CD4-positive, alpha-beta T cell treated with Interleukin-15 for 4 hours (primary cell): ENCODE measurements at places on chromosomes 13 and 19.

DNA sequence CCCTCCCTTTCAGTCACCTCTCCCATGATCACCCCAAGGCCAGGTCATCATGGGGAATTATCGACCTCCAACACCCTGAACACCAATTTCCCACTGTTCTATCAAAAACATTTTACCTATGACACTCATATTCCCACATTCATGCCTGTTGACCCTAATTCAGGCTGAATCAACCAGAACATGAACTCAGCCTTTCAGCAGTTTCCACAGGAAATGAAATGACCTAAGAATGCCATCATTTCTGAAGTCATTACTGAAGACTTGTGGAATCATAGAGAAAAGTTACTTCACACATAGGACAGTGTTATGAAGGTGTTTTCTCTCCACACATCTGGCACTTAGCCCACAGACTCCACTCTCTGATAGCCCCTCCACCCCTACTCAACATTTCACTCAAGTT lies 29.9 kb upstream of the FAM124A start:
- no peak for DNase-seq

GRCh38 chr19:33453265-33453664 lies 68.3 kb downstream of the PEPD start:
- no peak for DNase-seq

DNA sequence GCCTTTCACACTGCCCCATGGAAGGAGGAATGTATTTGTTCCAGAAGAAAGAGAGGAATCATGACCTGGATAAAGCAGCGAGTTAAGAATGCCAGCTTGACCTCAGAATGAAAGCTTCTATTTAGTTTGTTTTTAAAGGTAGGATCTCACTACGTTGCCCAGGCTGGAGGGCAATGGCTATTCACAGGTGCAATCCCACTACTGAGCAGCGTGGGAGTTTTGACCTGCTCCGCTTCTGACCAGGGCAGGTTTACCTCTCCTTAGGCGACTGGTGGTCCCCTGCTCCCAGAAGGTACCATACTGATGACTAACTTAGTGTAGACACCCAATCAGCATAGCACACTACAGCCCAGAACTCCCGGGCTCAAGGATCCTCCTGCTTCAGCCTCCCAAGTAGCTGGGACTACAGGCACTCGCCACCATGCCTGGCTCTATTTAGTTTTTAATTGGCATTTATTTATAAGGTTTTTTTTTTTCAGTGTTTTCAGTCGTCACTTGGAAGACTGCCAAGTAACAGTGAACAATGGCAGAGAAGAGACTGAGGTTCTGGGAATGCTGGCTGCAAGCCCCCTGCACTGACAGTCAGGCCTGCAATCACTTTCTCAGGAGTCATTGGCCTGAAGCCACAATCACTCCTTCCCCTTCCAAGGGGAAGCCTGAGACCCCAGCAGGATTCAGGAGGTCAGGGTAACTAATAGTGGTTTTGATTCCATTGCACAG lies 73.1 kb downstream of the EPS15L1 start:
- DNase-seq, result no peak

GRCh38 chr19:31354316-31354715 lies 5.1 kb upstream of the TSHZ3 start:
- no peak for DNase-seq

DNA sequence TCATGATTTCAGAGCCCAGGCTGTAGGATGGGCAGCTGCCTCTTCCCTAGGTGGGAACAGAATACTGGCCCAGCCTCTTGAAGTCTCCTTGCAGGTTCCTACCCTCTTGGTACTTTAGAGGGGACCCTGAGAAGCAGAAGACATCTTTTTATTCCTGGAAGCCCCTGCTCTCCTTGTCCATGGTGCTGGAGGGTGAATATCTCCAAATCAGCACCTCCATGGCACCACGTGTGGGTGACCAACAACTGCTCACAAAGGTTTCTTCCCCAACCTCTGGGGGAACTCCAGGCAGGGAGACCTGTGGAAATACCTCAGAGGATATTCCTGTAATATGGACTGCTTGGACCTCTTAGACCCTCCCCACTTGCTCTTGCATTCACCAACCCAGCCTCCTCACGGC lies 48.1 kb upstream of the TSHZ3 start:
- DNase-seq, result no peak

DNA sequence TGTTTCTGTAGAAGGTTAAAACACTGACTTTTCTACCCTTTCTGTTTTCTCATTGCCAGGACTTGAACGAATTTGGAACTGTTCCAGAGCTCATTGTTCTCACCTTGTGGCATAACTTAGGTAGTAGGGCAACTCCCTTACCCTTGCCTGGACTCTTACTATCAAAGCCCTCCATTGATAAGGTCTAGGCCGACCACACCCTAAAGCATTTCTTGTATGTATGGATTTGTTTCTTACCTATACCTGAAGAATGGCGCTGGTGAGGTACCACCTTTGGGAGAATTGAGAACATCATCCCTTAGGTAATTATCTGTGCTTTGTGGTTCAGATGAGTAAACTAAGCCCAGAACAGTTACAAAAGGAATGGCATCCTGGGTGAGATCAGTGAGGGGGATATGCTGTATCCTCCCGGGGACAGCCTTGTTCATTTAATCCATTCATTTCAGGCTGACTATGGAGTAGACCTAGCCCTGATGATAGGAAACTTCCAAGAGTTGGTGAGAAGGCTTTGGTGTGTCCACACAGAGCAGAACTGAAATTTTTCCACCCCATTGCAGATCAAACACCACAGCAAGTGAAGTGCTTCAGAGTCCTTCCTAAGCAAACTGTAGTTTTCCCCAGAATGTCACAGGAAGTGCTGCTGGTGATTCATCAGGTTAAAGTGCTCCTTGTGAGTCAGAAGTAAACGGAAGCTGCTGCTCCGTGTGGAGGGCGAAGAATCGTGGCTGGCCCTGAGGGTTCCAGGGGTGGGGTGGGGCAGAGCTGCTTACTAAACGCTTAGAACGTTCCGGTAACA lies 113.0 kb downstream of the TEX26 start:
- DNase-seq, result peak; percentile 88

GRCh38 chr13:84433024-84433423 lies 550.8 kb upstream of the SLITRK1 start:
- no peak for DNase-seq

- no peak for DNase-seq
Measured at GRCh38 chr13:79283742-79284141, 122.3 kb downstream of the RBM26 start.

GRCh38 chr19:50728084-50728737 lies 5.0 kb downstream of the CLEC11A start:
- DNase-seq, result peak; percentile 49

- no peak for DNase-seq
Measured at GRCh38 chr13:100668408-100668807, 6.2 kb downstream of the TMTC4 start.

DNA sequence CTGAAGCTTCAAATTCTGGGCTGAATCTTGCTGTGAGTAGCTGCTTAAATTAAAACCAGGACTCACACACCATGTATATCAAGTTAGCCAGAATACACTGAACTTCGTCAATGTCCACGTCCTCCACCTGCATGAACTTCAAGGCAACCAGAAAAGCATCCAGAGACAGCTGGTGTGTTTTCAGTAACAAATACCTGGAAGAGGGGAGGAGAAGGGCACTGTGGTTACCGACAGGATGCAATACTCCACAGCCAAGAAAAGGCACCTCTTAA lies 20.4 kb downstream of the PROZ start:
- DNase-seq, result no peak

DNA sequence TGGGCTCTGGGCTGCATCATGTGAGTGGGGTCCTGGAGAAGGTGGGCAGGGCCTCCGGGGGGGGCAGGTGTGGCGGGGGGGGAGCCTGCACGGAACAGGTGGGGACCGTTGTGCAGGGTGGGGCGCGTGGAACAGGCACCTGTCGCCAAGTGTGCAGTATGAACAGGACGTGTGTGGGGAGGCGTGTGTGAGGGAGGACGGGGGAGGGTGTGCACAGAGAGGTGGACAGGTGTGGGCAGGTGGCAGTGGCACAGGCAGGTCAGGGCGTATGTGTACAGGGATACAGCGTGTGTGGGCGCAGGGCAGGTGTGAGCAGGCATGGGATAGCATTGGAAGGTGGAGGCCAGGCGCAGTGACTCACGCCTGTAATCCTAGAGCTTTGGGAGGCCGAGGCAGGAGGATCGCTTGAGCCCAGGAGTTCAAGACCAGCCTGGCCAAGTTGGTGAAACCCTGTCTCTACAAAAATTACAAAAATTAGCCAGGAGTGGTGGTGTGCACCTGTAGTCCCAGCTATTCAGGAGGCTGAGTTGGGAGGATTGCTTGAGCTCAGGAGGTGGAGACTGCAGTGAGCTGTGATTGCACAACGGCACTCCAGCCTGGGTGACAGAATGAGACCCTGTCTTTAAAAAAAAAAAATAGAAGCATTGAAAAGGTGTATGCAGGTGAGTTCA lies 3.2 kb downstream of the PLK5 start:
- DNase-seq, result no peak

DNA sequence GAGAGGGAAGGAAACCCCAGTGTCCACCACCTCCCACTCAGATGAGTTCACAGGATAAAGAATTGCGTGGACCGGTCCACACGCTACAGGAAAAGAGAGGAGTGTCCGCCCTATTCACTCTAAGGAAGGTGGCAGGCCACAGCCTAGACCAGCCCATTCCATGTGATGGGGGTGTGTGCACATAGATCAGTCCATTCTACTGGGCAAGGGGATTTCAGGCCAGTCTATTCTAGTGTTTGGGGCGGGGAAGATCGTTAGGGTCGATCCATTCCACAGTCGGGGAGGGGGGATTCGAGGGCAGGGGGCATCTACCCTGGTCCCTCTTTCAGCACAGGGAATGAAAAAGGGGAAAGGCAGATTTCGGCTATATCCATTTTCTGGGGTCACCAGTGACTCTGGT lies 7.8 kb downstream of the FIZ1 start:
- no peak for DNase-seq

DNA sequence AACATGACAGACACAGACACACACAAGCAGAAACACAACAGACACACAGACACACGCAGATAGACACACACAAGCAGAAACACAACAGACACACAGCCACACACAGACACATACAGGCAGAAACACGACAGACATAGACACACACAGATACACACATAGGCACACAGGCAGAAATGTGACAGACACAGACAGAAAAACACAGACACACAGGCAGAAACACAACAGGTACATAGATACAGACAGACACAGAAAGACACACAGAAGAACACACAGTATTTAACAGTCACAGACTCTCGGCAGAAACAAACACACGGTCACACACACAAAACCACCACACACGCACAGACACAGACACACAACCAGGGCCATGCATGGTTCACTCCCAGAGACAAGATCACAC lies 905 bp downstream of the TBXA2R start:
- DNase-seq, result no peak

- DNase-seq, result no peak
Measured at GRCh38 chr13:94030415-94031119, 448.9 kb downstream of the DCT start.

GRCh38 chr13:98575009-98575903 lies 1.7 kb downstream of the STK24 start:
- DNase-seq, result peak; percentile 28

- DNase-seq, result peak; percentile 2
Measured at GRCh38 chr19:55809381-55810058, 22.3 kb downstream of the NLRP11 start.

DNA sequence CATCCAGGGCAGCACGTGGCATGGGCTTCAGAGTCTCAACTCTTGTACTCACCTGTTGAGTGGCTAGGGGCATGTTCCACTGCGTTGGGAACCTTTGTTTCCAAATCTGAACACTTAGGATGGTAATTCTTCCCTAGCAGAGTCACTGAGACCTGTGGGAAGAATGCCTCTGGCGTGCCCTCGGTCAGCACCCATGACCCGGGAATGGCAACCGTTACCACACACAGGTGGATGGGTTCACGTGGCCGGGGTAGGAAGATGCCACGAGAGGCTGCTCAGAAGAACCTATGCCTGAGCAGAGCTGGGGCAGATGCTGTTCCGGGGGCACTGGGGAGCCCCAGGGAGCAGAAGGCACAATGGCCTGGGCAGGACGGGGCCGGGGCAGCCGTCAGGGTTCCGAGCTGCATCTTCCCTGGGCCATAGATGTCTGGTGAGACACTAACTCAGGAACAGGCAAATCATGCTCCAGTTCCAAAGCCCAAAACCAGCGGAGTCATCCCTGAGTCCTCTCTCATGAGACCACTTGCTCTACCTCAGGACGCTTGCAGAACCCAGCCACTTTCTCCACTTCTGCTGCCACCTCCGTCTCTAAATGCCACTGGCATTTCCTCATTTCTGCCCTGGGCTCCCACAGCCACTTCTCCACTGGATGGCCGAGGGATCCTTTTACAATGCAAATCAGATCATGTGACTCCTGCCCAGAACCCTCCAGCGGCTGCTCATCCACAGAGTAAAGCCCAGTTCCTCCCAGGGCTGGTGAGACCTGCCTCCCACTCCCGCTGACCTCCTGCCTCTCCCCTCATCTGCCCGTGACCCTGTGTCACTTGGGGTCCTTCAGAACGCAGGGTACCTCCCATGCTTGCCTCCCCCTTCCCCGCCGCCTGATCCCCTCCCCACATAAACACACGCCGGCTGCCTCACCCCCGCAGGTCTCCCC lies 36.7 kb downstream of the FAM124A start:
- no peak for DNase-seq

GRCh38 chr13:27188239-27188638 lies 16.6 kb upstream of the USP12 start:
- no peak for DNase-seq

- DNase-seq, result no peak
Measured at GRCh38 chr19:48051335-48052033, 7.6 kb upstream of the CABP5 start.

- no peak for DNase-seq
Measured at GRCh38 chr19:41944336-41944735, 14.8 kb downstream of the RABAC1 start.

GRCh38 chr13:21338156-21338555 lies 120.9 kb downstream of the ZDHHC20 start:
- no peak for DNase-seq

- DNase-seq, result no peak
Measured at GRCh38 chr19:45660636-45661035, 7.4 kb upstream of the GIPR start.

GRCh38 chr13:100428986-100429385 lies 159.6 kb downstream of the GGACT start:
- no peak for DNase-seq

GRCh38 chr19:14005349-14006084 lies 603 bp downstream of the RFX1 start:
- peak; percentile 95 for DNase-seq

DNA sequence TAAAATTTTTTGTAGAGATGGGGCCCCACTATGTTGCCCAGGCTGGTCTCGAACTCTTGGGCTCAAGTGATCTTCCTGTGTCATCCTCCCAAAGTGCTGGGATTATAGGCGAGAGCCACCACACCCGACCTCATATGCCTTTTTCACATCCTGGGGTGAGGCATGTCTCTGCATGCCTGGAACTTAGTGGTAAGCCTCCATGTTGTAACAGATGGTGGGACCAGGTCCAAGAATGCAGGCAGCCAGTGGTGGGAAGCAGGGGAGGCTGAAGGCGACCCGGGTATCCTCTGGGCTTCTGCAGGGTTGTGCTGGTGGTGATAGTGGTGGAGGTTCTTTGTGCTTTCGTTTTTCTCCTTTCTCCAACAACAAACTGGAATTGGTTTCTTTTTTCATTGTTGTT lies 30.1 kb upstream of the CCDC124 start:
- DNase-seq, result no peak

GRCh38 chr13:109233293-109233692 lies 553.1 kb downstream of the IRS2 start:
- no peak for DNase-seq
